Stimulated activated CD8-positive, alpha-beta memory T cell treated with anti-CD3 and anti-CD28 coated beads, Interleukin-15, amount 100 ng/mL, for 24 hours (primary cell): ENCODE measurements at places on chromosomes 2 and 18.

GRCh38 chr2:112686348-112687217 lies 34.2 kb upstream of the NT5DC4 start:
- DNase-seq, result no peak

DNA sequence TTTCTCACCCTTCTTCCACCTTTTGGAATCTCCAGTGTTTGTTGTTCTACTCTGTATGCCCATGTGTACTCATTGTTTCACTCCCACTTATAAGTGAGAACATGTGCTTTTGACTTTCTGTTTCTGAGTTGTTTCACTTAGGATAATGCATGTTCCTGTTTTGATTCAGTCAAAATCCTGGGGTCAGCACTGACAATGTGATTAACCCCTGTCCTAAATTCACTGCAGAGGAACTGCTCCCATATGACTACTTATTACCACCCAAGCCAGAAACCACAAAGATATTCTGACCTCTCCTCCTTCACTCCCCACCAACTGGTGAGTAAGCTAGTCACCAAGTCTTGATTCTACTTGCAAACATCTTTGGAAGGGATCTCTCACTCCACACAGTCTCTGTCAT lies 251.4 kb upstream of the TCF4 start:
- DNase-seq, result no peak

GRCh38 chr2:49288902-49289700 lies 134.8 kb upstream of the FSHR start:
- no peak for DNase-seq

DNA sequence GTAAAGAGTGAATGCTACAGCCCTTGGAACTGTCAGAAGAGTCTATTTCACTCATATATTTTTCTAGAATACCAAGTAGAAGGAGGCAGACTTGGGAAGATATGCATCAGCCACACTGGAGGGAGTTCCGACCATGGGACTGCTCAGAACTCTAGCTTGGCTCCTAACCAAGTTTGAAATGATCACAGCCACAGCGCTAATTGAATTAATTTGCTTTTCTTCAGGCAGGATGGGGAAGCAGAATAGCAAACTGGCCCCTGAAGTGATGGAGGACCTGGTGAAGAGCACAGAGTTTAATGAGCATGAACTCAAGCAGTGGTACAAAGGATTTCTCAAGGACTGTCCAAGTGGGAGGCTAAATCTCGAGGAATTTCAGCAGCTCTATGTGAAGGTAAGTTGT lies 51.4 kb downstream of the VSNL1 start:
- DNase-seq, result no peak

DNA sequence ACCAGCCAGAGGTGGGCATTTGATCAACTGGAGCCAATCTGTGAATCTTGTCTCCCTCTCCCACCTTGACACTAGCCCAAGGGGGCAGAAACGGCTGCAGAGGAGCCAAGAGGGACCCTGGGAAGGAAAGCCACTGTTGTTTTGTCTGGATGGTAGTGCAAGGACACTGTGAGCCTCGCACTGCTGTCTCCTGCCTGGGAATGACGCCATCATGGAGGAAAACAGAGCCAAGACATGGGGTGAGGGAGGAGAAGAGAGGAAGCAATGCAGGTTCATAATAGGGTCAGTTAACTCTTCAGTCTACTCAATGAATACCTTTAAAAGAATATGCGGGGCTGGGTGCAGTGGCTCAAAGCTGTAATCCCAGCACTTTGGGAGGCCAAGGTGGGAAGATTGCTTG lies 231.1 kb upstream of the AGAP1 start:
- no peak for DNase-seq
